ENCODE measurements at places on chromosomes 3 and 15. TPM values are rescaled to one million over a fixed set of nuclear protein-coding genes. Genes with fewer than 3 reads are reported as not detected.
A peak's percentile ranks its signal among the peaks of the same experiment; 100 is the strongest.

The TWF2 gene
- 70.6 TPM for polyA plus RNA-seq

The NOP10 gene
- polyA plus RNA-seq: 293 TPM

DNA sequence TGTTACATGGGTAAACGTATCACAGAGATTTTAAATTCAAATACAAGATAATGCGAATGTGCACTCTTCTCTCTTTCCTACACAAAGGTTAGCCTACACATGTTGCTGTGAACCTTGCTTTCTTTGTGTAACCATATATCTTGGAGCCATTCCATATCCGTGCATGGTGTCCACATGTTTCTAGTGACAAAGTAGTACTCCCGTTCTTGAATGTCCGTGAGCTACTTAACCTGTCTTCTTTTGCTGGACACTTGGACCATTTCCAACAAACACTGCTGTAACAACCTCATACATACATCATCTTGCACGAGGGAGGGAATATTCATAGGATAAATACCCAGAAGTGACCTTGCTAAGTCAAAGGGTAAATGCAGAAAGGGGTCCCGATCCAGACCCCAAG is 75.0 kb downstream of the STRIT1 start:
- H3K27ac ChIP-seq: no peak overlapping the region
- no peaks in the 10 kb centered on the region for H3K4me1 ChIP-seq
- no peaks in the 10 kb centered on the region for H3K36me3 ChIP-seq
- DNase-seq: no peak
- H3K27me3 ChIP-seq: no peaks in the 10 kb centered on the region

DNA sequence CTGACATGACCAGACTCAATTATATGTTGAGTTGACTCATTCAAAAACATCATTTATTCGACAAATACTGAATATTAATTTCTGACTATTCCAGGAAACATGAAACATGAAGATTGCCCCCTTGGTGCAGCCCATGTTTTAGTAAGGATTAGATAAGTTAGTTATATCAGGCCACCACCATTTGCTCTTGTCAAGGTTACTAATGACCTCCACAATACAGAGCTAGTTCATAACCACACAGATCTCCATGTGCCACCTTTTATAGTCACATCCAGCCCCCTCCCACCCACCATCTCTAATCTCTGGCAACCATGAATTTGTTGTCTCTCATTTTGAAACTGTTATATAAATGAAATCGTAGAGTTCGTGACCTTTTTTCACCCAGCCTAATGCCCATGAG is 15.7 kb downstream of the KLHL18 start:
- H3K27me3 ChIP-seq: no peaks in the 10 kb centered on the region
- peak overlapping the region; percentile 54 for H3K27ac ChIP-seq
- H3K36me3 ChIP-seq: peaks cover 21% of the 10 kb centered on the region
- H3K4me1 ChIP-seq: peaks cover 43% of the 10 kb centered on the region
- no peak overlapping the region for H3K4me3 ChIP-seq
